ENCODE measurements at places on chromosomes 1 and 21.

DNA sequence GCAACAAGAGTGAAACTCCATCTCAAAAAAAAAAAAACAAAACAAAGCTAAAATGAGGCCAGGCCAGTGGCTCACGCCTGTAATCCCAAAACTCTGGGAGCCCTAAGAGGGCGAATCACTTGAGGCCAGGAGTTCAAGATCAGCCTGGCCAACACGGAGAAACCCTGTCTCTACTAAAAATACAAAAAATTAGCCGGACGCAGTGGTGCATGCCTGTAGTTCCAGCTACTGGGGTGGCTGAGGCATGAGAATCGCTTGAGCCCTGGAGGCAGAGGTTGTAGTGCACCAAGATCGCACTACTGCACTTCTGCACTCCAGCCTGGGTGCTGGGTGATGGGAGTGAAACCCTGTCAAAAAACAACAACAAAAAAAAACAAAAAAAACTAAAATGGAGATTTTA is 191.2 kb upstream of the SGIP1 start:
- DNase-seq, result no peak

DNA sequence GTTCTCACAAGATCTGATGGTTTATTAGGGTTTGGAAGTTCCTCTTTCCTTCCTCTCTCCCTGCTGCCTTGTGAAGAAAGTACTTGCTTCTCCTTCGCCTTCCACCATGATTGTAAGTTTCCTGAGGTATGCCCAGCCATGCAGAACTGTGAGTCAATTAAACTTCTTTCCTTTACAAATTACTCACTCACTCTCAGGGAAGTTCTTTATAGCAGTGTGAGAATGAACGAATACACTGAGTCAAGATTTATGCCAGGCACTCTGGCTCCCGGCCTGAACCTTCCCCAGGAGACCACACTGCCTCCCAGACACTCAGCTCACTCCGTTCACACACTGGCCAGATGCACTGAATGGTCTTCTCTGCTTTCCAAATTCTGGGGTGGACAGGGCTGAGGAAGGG is 308.3 kb upstream of the AJAP1 start:
- DNase-seq, result no peak

DNA sequence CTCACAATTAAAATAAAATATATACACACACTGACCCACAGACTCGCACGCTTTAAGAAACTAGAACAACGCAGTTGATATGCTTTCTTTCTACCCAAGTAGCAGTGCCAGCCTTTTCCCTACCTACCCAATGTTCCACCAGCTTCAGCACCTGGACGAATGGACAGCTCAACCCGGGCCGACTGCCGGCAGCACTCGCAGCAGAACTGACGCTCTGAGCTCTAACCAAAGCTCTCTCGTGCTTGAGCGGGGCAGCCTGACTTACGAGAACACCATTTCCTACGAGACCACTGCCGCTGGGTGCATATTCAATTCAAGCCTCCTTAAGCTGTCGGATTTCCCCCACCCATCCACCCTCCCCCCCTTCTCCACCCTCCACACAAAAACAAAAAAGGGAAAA is 127.4 kb upstream of the DPYD start:
- peak; percentile 76 for DNase-seq

DNA sequence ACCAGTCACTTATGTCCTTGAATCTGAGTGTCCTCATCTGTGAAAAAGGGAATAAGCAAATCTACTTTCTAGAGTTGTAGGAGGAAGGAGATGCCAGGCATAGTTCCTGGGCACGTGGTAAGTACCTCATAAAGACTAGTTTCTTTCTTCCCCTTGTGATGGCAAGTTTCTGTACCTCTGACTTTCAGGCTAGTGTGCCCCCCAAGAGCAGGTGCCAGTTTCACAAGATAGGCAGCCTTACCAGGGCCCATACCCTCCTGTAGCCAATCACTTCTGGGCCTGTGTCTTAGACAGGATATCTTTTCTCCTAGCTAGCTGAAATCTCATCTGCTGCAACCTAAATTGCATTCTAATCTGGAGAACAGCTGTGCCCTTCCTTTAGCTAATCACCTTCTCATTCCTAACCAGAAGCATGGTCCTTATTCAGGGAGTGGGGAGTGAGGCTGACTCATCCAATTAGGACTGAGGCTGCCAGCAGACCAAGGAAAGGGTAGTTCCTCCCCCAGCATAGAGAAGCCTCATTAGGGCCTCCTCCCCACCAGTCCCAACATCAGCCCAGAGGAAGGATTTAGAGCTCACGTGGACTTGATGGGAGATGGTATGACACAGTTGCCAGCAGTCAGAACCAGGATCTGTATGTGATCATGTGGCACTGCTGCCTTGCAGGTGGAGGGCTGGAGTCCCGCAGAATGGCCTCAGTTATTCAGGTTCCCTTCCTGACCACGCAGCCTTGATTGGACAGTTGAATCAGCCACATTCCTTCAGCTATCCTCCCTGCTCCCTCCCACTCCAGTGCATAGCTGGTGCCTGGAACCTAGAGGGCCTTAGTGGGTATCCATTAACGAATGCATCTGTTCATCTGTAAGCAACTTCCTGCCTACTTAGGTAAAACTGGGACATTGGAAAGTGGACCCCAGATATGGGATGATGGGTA is 7.9 kb downstream of the KLHDC8A start:
- DNase-seq, result no peak

DNA sequence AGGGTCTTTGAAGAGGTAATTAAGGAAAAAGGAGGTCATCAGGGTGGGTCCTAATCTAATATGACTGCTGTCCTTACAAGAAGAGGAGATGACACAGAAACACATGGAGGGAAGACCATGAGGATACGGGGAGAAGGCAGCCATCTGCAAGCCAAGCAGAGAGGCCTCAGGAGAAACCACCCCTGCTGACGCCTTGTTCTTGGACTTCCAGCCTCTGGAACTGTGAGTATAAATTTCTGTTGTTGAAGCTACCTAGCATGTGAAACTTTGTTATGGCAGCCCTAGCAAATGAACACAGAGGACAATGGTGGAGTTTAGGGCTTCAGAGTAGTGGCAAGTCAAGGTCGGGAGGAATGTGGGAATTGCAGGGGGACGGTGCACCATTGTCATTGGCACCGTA is 36.7 kb upstream of the FAM89A start:
- DNase-seq, result no peak

GRCh38 chr1:231653632-231654031 is 27.0 kb downstream of the DISC1 start:
- DNase-seq, result no peak

- no peak for DNase-seq
Measured at GRCh38 chr1:2108213-2108876, 58.1 kb downstream of the PRKCZ start.

DNA sequence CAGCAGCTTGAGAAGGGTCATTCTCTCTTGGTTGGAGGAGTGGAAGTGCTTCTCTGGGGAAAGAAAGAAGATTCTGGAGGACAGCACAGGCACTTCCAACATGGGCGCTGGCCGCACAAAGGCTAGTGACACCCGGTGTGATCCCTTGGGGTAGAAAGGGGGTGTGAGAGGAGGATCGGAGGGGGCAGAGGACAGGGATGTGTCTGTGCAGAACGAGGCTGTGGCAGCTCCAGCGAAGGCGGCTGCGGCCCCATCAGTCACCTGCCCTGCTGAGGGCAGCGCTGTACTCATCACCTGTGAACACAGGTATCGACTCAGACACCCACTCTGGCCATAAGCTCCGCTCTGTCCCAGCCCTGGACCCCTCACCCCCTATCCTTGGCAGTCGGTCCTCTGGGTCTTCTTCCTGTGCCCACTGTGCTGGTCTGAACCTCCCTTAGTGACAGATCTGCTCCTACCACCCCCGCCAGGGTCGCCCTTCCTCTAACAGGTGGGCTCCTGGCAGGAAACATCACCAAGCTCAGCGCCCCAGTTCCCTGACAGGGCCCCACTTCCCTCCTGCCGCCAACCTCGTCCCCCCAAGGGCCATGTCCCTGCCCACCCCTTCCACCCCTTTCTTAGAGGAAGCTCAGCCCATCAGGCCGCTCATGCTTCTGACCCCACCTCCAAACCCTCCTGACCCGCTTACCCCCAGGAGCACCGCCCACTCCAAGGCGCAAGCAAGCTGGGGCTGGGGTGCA is 20.1 kb downstream of the TP73 start:
- DNase-seq, result no peak
